Amygdala (tissue), 56 donors: ENCODE measurements at places on chromosomes 16 and 17.

DNA sequence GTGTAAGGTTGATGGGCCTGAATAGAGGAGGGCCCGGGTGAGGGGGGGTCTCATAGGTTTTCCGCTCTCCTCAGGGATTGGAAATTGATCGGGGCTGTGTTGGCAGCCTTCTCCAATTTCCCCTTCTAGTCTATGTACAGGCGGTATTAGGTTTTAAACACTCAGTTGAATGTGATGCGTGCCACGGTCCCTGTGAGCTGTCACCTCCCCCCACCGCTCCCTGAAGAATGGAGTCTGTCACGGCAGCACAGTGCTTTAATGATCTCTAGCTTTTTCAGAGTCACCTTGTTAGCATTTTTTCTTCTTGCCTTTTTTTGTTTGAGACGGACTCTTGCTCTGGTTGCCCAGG lies 800 bp downstream of the COX4I1 start:
- no peak for DNase-seq

- DNase-seq, result no peak
These were observed 79.6 kb downstream of the BRIP1 start for GRCh38 chr17:61783556-61784304.

- no peak for DNase-seq
These were observed 28.7 kb upstream of the KIFC3 start for GRCh38 chr16:57830890-57831484.

- no peak for DNase-seq
These were observed 44.1 kb downstream of the TNFRSF13B start for GRCh38 chr17:16927641-16928321.

DNA sequence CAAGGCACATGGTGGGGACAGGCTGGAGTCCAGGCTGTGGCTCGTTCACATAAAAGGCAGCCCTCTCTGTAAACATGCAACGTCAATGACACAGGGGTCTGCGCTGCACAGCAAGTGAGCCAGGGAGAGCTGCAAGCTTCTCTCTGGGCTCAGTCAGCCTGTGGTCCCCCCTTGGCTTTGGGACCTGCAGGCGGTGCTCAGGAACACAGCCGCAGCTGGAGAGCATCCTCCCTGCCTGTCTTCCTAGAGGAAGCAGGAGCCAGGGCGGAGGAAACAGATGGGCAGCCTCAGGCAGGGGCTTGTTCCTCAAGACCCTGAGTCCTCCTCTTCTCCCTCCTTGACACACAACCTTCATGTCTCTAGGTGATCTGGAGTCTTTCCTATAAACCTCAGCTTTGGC lies 228.0 kb downstream of the C16orf78 start:
- no peak for DNase-seq

DNA sequence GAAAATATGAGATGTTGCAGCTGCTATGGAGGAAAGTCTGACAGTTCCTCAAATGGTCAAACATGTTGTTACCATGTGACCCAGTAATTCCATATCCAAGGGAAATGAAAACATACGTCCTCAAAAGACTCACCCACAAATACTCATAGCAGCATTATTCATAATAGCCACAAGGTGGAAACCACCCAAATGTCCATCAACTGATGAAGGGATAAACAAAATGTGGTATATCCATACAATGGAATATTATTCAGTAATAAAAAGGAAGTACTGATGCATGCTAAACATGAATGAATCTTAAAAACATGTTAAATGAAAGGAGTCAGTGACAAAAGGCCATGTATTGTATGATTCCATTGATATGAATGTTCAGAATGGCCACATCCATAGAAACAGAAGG lies 140.2 kb downstream of the PITPNC1 start:
- DNase-seq, result no peak
